NCI-H1048 (cell line): ENCODE measurements at places on chromosomes 11 and 22.

DNA sequence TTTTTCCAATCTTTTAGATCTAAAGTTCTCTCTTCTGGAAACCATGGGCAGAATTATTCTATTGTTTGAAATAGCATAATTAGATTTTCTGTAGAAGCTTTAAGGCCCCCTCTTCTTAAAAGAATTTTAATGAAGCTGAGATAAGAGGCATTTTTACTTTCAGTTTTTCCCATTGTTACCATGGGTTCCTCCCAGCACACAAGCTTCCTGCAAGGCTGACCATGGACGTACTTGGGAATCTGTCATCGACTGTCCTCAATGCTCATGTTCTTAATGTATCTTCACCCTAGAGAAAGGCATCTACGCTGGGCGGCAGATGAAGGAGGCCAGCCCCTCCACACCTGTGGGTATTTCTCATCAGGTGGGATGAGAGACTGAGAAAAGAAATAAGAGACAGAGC is 11.1 kb downstream of the OR52K2 start:
- no peak for DNase-seq

- DNase-seq, result no peak
Measured at GRCh38 chr11:26621132-26621531, 49.1 kb upstream of the MUC15 start.

- DNase-seq, result no peak
Measured at GRCh38 chr11:84249344-84250135, 963.4 kb upstream of the CCDC90B start.

GRCh38 chr11:106063009-106063408 is 14.1 kb downstream of the KBTBD3 start:
- DNase-seq, result no peak

DNA sequence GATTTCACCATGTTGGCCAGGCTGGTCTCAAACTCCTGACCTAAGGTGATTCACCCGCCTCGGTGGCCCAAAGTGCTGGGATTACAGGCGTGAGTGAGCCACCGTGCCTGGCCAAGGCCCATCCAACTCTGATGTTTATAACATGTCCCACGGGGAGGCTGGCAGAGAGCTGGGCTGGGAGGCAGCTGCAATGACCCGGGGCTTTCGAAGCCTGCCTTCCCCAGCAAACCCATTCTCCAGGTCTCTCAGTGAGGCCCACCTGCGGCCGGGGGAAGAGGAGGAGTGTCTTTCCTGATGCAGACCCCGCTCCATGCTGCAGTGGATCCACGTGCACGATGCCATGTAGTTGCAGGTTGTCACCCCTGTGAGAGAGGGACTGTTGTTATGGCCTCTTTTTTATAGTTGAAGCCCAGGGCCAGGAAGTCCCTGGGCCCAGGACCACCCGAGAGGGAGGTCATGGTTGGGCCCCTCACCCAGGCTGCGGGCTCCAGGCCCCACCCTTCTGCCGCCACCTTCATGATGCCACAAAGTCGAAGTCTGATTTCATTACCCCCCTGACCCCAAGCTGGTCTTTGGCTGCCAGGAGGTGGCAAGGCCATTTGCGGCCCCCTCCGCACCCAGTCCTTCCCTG is 38.3 kb downstream of the KCNJ4 start:
- DNase-seq, result no peak

- no peak for DNase-seq
Measured at GRCh38 chr11:76653674-76654284, 16.8 kb downstream of the LRRC32 start.

DNA sequence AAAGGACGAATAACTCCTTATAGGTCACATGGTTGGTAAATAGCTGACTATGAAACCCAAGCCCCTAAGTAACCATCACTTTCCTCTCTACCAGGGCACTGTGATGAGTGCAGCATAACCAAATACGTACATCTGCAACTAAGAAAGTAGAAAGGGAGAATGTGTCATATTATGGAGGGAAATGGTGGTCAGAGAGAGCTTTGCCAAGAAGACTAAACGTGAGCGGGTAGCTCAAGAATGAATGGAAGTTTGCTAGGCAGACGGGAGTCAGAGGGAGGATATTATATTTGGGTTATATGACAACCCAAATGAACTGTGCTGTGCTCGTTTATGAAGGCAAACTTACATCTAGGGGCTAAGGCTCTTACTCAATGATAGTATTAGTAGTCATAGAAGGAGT is 537.3 kb downstream of the OPCML start:
- no peak for DNase-seq

- no peak for DNase-seq
Measured at GRCh38 chr11:37942081-37942480, 1344.0 kb upstream of the RAG2 start.

- no peak for DNase-seq
Measured at GRCh38 chr11:72174302-72175070, 17.5 kb upstream of the FOLR1 start.

GRCh38 chr11:72491001-72491400 is 56.7 kb upstream of the CLPB start:
- DNase-seq, result no peak

DNA sequence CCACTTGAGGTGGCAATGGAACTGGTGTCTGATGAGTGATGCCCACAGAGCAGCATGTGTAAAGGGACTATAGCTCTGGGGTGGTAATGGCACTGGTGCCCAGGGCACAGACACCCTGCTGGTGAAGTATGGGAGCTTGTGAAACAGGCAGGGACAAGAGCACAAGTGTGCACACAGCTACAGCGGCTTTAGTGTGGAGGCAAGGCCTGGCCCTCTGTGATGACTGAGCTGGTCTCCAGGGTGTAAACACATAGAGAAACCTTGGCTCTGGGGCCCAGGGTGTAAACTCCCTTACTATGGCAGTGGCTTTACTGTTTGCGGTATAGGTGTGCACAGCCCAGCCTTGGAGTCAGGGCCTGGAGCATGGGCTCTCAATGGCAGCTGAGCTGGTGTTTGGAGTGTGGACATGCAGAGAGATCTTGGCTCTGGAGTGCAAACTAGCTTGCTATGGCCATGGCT is 46.3 kb downstream of the BIRC2 start:
- DNase-seq, result no peak

- DNase-seq, result no peak
Measured at GRCh38 chr11:46892109-46892508, 26.2 kb downstream of the LRP4 start.

GRCh38 chr11:107659310-107659709 is 52.5 kb downstream of the SLN start:
- DNase-seq, result no peak

DNA sequence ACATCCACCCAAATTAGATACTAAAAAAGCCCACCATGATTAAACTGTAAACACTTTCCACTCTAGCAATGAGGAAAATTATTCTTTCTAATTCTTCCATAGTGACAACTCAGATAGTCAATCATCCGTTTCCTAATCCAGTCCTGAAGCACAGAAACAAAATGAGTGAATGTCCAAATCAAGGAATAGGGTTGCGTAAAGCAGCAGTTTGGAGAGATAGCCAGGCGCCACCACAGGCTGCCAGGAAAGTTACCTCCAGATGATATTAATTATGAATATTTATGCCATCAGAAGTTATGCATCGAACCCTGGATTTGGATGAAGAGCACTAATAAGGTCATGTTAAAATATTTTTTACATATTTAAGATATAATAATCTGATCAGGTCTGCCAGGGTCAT is 63.2 kb downstream of the ETS1 start:
- DNase-seq, result no peak
